ENCODE measurements at places on chromosomes 11 and 22.

GRCh38 chr11:70435361-70435760, 37.0 kb downstream of the CTTN start:
- DNase-seq = no peak

DNA sequence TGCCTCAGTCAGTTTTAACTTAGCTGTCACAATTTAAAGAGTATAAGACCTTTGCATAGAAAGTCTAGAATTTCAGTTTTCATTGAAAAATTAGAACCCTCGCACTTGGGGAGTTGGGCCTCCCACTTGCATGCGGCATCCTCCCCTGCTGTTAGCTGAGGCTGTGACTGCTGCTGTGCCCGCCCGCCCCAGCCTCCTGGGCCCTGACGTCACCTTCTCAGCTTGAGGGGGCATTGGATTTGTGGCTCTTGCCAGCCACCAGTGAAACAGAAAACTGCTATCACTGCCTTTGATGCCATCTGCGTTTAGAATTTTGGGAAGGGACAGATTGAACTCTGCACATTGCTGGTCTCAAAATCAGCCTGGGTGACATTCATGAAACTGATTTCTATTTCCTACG, 108.7 kb downstream of the CTTN start:
- DNase-seq = no peak

DNA sequence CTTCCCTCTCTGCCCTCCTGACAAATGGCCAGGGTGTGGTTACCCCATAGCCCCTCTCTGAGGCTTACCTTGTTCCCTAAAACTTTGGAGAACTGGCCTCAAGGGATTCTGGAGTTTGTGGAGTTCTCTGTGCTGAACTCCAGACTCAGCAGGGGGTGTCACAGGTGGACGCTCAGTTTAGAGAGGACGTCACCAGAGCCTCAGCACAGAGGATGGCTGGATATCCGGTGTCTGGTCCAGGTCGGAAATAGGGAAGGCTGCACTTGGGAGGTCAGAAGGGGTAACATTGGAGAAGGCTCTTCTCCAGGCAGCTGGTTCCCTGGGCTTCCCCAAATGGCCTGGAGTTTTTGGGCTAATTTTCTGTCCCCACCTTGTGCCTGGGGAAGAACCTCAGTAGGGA, 64.2 kb downstream of the ADAMTS15 start:
- no peak for DNase-seq

- no peak for DNase-seq
These were observed 103.9 kb downstream of the TENM4 start for GRCh38 chr11:79336797-79337517.

DNA sequence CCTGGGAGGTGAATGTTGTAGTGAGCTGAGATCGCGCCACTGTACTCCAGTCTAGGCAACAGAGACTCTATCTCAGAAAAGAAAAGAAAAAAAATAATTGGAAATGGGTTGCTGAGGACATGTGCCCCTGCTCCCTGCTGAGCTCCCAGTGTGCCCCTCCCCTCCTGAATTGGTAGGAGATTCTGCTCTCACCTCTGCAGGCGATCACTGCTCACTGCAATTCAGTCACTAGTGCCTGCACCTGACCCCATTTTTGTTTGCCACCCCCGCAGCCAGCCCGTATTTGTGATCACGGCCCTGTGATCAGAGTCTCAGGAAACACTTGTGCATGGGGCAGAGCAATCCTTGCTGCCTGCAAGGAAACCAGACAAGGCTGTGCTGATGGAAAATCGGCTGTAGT, 16.3 kb upstream of the SEC14L3 start:
- no peak for DNase-seq

DNA sequence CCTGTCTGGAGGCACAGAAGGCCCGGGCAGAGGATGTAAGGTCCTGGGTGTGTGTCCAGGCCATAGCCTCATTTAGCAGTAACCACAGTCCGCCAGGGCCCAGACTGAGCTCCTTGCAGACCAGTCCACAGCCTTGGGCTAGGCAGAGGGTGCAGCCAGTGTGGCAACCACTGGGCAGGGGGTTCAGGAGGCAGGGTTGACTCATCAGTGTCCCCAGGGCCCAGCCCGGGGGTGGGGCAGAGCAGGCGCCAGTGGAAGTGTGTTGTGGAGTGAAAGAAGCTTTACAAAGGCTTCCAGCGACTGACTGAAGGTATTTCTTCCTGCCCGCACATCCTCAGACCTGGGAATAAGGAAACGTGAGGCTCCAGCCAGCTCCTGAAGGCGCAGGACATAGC, 27.7 kb upstream of the WNT11 start:
- no peak for DNase-seq

DNA sequence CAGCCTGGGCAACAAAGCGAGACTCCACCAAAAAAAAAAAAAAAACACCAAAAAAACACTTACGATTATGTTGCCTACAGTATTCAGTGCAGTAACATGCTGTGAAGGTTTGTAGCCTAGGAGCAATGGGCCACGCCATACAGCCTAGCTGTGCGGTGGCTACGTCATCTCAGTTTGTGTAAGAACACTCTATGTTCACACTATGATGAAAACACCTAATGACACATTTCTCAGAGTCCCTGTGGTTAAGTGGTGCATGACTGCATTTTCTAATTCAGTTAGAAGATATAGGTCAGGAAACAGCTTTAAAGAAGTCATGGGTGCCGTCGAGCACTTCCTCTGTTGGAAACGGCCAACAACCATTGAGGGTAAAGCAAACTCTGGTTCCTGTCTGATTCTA, 75.7 kb upstream of the ANO1 start:
- DNase-seq = no peak

GRCh38 chr11:20739577-20739976, 70.2 kb downstream of the NELL1 start:
- no peak for DNase-seq

DNA sequence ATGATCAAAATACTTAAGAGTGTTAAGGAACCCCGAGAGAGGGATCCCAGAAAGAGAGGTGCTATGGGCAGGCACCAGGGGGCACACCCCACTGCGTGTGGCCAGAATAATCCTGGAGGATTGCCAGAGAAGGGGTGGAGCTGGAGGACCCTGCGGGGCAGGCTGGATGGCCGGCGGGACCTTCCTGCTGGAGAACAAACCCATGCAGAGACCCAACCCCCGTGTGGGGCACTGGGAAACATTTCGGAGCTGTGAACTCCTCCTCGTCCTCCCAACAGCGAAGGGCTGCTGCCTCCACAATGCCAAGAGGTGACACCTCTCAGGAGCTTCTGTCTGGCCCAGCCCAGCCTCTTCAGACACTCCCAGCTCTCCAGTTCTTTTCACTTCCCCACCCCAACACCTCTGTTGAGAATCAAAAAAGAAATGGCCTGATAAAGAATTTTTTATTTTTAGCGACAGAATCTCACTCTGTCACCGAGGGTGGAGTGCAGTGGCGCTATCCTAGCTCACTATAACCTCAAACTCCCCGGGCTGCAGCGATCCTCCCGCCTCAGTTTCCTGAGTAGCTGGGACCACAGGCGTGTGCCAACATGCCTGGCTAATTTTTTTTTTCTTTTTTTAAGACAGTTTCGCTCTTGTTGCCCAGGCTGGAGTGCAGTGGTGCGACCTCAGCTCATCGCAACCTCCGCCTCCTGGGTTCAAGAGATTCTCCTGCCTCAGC, 25.6 kb downstream of the RHOD start:
- DNase-seq = no peak

DNA sequence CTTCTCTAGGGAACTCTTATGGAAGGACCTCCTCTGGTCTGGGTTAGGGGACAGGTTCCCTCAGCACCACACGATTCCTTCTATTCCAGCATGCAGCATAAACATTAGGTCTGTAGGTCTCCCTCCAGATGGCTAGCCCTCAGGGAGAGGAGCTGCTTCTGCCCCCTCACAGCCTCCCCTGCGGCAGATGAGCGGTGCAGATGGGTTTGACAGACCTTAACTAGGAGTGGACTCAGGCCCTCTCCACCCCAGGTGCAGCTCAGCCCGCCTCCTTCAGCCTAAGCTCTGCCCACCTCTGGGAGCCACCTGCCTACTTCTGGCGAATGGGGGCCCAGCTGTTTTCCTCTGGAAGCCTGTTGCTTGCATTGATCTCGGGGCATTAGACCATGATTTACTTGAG, 55.7 kb upstream of the EIF3D start:
- no peak for DNase-seq

DNA sequence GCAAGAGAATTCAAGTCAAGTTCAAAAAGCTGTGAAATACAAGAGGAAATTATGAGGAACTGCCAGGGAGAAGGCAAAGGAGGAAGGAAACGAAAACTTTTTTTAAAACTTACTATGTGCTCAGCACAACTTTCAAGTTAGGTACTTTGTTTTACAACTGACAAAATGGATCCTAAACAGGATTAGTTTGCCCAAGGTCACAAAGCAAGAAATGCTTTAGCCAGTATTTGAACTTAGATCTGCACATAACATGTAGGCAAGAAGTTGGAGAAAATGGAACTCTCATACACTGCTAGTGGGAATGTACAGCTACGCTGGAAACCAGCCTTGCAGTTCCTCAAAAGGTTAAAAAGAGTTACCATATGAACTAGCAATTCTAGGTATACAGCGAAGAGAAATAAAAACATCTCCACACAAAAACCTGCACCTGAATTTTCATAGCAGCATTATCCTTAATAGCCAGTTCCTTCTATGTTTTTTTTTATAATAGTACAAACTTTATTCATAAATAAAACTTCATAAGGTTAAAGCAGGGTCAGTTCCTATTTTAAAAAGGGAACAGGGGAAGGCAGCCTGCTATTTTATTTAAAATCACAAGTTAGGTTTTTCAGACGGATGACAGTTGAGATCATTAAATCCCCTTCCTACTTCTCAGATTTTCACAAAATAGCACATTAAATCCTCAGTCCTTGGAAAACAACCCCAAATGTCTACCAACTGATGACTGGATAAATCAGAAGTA, 19.2 kb downstream of the DDX6 start:
- no peak for DNase-seq

GRCh38 chr11:2310073-2310785, 8.4 kb downstream of the TSPAN32 start:
- DNase-seq = no peak

DNA sequence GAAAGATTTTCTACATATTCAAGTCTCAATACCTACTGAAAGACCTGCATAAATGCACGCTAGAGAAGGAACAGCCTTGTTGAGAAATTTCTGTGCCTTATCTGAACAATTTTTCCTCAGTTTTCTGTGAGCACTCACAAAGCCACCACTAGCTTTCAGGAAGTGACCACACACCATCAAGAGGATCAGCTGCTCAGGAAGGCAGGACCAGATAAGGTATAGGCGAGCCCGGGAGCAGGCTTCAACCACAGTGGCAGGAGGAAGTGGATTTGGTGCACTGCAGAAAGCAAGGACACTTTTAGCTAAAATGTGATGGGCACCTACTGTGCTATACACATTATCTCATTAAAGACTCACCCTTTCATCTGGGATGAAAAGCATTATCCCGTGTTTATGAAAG, 220.8 kb downstream of the RAB38 start:
- no peak for DNase-seq

GRCh38 chr11:36803084-36803483, 205.0 kb upstream of the RAG2 start:
- DNase-seq = no peak

- DNase-seq = no peak
These were observed 37.4 kb upstream of the PRODH start for GRCh38 chr22:18973264-18974031.

DNA sequence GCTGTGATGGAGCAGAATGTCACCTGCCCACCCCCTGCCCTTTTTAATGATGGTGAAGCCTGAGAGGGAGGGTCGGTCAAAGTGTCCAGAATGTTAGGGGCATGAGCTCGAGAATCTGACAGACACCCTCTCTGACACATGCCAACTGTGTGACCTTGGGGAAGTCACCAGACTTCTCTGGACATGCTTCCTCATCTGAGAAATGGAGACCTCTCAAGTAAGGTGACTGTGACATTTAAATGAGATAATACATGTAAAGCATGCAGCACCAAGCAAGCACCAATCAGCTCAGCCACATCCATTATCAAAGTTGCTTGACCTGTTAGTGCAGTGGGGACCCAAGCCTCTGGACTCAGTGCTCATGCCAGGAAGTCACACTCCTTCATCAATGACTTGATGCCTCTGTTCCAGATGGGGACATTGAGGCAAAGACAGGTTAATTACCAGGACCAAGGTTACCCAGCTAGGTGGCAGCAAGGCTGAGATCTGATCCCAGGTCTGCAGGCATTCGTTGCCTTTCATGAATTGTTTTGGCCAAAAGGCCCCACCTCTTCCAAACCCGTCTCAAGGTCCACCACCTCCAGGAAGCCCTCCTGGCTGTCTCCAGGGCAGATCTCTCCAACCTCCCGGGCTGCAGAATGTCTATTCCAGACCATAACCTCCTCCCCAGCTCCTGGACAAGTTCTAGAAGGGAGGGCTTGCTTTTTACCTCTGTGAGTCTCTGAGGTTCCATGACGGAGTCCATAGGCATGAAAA, 38.8 kb upstream of the SYT7 start:
- no peak for DNase-seq

DNA sequence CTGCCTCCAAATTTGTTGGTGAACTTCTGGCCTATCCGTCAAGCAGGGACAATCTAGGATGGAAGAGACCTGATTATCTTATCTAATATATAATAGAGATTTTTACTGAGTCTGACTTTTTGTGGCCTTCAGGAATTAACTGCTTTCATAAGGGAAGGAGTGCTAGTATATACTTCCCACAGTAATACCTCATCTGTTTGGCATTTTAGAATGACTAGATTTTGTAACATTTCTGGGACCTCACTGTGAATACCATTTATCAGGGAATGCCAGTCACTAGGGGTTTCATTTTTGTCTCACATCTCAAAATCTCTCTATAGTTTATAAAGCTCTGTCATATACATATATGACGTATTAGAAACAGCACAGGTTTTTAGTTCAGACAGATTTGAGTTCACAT, 114.3 kb downstream of the INSC start:
- DNase-seq = no peak

GRCh38 chr11:84564180-84564866, 1062.8 kb downstream of the DLG2 start:
- DNase-seq = peak; percentile 45

DNA sequence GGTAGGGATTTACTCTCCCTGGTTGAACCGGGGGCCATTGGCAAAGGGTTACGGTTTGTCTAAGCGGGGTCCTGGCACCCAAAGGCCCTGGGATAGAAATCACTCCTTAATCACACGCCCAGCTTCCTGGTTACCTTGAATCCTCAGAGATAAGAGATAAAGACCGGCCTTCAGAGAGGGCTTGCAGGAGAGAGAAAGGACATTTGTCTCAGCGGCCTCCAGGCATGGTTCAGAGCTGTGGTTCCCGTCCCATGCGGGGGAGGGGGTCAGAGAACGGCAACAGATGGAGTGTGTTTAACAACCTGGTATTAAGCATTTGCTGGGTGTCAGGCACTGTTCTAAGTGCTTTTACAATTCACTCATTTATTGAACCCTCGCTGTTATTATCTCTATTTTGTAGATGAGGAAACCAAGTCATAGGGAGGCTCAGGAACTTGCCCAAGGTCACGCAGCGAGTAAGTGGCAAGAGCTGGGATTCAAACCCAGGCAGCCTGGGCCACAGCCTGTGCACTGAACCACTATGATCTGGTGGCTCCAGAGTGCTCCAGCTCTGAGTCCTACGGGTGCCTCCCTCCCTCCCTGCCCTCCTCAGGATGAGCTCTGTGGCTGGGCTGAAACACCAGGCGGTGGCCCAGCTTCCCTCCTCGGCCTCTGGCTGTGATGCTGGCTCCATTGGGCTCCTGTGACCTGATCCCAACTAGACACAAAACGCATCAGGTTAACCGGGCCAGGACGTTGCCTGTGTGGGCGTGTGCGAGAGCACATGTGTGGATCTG, 18.6 kb downstream of the LRRC10B start:
- no peak for DNase-seq
